ENCODE measurements at places on chromosomes 12 and 14.

DNA sequence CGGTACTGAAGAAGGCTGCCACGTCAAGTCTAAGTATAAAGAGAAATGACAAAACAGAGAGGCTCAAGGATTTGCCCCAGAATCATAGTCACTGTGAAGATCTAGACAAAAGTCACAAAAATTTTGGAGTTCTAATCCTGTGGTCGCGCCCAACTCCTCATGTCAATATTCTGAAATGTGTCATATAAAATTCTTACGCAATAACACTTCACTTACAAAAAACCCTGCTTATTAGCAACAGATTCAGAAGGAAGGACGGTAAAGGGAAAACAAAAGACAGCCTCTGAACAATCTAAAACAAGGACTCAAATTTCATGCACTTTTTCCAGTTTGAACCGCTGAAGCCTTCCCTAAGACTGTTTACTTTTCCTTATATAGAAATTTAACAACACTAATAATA is 94.7 kb downstream of the TSPAN8 start:
- DNase-seq = no peak

DNA sequence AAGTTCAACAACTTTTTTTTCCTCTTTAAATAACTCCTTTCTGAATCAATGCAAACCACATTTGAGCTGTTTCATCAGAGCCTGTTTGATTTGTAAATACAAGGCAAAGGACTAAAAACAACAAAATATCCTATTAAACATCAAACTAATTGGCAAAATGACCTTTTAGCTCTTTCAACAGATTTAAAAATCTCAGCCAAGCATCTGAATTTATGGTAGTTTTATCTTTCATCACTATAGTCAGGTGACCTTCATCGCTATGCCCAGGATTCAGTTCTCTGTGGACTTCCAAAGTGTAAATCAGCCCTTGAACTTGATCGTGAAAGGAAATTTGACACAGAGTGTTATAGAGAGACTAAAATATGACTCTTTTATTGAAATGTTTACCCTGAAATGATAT is 1554.5 kb upstream of the FLRT2 start:
- DNase-seq = no peak

GRCh38 chr14:78737601-78738000 is 567.4 kb downstream of the NRXN3 start:
- no peak for DNase-seq

- DNase-seq = no peak
These were observed 19.8 kb downstream of the VASH1 start for GRCh38 chr14:76780875-76781647.

GRCh38 chr12:61713121-61713520 is 547.1 kb upstream of the USP15 start:
- DNase-seq = no peak

DNA sequence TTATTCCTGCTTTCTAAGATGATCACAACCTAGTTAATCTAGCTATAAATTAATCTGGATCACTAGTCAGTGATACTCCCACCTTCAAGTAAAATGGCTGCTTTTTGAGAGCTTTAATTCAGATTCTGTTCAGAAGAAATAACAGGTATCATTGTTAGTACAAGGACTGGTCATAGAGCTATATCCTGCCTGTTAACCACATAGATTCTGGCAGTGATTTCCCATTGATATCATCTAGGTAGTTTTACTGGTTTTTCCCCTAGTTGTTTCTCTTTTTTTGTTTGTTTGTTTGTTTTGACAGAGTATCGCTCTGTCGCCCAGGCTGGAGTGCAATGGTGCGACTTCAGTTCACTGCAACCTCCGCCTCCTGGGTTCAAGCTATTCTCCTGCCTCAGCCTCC is 39.0 kb upstream of the HIF1A start:
- DNase-seq = no peak

DNA sequence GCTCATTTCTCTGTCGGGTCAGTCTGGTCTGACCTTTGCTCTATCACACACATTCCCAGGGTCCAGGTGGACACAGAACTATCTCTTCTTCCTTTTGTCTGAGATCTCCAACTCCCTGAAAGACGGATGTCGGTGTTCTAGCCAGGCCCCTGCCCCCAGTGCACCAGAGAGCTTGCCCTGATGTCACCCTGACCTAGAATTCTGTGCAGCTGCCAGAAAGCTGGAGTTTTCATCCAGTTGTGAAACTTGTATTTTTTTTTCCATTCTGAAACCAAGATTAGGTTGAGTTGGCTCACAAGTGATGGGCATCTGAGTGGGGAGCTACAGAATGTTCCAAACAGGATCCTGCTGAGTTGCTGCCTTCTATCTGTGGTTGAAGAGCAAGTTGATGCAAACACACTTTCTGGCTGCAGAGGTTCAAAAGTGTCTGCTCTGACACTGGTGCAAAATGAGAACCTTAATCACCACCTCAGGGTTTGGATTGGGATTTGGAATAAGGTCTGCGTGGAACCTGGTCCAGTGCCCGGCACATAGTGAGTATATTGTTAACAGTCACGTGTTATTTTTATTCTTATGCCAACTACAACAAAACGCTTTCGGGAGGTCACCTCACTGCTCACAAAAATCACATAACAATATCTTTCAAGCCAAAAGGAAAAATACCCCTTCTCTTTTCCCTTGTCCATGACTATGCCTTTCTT is 211.5 kb downstream of the SLC15A4 start:
- DNase-seq = no peak
